T-helper 9 cell (primary cell): ENCODE measurements at places on chromosomes 6 and 20.

DNA sequence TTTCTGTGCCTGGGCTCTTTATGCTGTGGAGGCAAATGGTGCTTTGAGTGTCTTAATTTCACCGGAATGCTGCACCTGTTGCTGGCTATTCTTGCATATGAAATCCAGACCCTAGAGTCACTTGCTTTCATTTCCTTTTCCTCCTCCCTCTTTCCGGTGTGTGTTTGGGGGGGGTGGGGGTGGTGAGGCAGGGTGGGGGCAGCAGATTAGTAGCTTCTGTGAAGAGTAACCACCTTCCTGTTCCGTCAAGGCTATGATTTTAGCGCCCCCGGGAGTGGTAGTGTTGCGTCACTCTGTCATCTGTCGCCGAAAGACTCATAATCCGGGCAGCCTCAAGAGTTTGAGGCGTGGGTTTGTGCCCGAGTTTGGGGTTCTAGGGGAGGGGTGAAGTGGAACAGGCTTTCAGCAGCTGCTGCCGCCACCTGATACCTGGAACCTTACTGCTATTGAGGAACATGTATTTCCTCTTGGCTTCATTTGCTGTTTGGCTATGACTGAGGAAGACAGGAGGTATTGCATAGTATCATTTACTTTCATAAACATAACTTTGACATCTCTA lies 49.1 kb downstream of the UTRN start:
- DNase-seq = peak; percentile 45

DNA sequence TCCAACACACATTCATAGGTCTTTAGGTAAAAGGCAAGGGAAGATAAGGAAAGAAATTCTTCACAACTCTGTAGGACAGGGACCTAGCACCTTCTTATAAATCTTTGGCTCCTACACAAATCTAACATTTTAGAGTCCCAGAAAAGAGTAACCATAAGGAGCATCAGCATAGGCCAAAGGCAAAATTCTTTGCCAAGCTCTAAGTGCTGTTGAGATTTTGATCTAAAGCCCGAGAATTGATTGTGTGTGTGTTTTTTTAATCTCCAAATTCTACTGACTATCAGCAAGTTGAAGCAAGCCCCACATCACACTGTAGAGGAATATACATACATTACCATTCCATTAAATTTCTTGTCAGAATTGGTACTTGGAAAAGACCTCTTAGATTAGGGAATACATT lies 233.6 kb downstream of the BTBD9 start:
- DNase-seq = no peak

DNA sequence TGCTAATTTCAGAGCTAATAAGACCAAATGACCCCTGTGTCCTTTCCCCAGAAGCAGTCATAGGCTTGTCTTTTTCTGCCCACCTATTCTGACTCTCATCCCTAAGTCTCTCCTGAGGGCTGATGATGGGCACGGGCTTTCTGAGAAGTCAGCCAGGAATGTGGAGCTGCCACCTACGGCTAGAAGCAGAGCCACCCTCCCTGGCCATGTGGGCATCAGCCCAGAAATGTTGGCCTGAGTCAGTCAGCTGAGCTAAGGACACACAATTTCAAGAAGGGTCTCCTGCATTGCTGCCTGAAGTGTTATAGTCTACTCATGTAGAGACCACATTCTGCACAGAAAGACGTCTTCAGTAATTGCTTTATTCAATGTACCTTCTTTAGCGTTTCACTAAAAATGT lies 17.1 kb downstream of the MYLIP start:
- DNase-seq = no peak

GRCh38 chr20:50504231-50504823 lies 5.9 kb upstream of the PTPN1 start:
- DNase-seq = no peak

DNA sequence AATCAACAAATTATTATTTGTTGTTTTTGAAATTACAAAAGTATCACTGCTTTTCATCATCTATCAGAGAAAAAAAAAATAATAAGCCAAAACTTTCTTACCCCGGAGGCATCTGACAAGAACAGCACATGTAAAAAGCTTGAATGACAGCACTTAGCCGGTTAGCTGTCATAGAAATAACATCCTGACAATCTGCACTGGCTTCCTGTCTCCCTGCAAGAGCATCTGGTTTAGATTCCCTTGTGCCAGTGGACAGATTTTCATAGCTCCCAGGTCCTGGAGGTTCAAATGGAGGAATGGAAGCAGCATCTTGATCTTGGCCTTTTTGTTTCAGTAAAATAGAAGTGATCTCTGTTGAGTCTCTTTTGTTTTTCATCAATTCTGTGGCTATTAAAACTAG lies 74.8 kb downstream of the HACE1 start:
- no peak for DNase-seq

DNA sequence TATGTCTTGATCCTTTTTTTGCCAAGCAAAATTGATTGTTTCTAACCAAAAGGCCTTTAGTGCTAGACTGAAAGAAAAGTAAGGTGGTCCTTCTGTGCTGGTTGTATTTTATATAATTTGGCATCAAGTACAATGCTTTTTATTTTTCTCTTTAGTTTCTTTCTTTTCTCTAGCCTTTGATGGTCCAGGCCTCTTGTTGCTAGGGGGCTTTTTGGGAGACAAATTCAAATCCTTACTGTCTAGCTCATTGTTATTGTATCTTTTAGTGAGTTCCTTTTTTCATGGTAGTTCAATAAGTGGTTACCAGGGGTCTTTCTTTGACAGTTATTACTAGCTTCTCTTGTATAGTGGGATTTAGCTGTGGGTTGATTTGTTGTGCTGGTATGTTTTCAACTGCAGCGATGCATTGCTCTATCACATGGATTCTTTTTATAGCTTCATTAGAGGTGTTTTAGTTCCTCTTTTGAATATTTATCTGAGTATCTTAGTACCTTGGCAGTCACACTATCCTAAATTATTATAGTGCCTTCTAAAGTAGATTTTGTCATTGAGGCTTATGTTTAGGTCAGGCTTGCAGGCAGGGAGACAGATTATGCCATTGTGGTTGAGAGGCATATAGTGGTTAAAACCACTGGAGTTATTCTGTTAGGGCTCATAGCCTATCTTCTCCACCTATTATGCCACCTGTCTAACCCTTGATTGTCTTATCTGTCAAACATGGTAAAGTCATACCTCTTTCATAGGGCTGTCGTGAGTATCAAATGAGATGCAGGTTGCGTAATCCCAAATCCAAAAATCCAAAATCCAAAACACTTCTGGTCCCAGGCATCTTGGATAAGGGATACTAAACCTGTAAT lies 49.5 kb downstream of the KCNS1 start:
- DNase-seq = no peak

GRCh38 chr20:3413393-3413889 lies 6.0 kb upstream of the DNAAF9 start:
- DNase-seq = no peak

GRCh38 chr6:20868397-20869096 lies 334.3 kb downstream of the CDKAL1 start:
- no peak for DNase-seq

GRCh38 chr6:94300424-94301144 lies 881.2 kb upstream of the EPHA7 start:
- DNase-seq = no peak
